ENCODE measurements at places on chromosomes 3 and 15. TPM values are rescaled to one million over a fixed set of nuclear protein-coding genes. Genes with fewer than 3 reads are reported as not detected.

- H3K4me3 ChIP-seq = peak overlapping the region; percentile 66
- H3K4me1 ChIP-seq = peaks cover 26% of the 10 kb centered on the region
- DNase-seq = no peak
- H3K27ac ChIP-seq = peak overlapping the region; percentile 51
- no peaks in the 10 kb centered on the region for H3K27me3 ChIP-seq
Observed at GRCh38 chr3:114660808-114661207, 367.0 kb downstream of the TIGIT start.

- no peak overlapping the region for H3K27ac ChIP-seq
- H3K4me3 ChIP-seq = no peak overlapping the region
- H3K4me1 ChIP-seq = no peaks in the 10 kb centered on the region
- H3K27me3 ChIP-seq = no peaks in the 10 kb centered on the region
- H3K36me3 ChIP-seq = no peaks in the 10 kb centered on the region
Observed at GRCh38 chr3:59473636-59474035, 423.8 kb upstream of the CFAP20DC start.

DNA sequence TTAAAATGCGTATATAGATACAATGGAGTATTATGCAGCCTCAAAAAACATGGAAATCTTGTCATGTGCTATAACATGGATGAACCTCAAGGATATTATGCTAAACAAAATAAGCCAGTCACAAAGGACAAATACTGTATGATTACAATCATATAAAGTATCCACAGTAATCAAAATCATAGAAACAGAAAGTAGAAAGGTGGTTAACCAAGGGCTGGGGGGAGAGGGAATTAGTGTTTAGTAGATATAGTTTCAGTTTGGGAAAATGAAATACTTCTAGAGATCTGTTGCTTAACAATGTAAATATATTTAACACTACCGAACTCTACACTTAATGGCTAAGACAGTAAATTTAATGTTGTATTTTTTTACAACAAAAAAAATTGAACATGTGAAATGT lies 9.0 kb downstream of the TOP2B start:
- no peak overlapping the region for H3K4me3 ChIP-seq
- no peak for DNase-seq
- H3K36me3 ChIP-seq = peaks cover 2% of the 10 kb centered on the region

DNA sequence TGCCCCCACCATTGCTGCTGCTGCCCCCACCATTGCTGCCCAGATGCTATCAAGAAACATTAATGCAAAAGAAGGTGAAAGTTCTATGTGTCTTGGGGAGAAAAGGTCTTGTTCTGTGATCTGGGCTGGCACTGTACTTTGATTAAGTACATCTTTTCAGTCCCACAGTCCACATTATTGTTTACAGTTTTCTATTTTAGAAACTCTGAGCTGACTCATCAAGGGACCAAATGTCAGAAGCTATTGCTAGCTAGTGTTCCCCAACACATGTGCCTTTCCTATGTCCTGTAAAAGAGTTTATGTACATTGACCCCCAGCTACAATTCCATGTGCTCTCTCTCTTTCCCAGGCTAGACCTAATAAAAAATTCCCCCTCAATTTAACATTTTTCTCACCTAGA lies 264.7 kb upstream of the NECTIN3 start:
- H3K4me1 ChIP-seq = peaks cover 54% of the 10 kb centered on the region
- no peaks in the 10 kb centered on the region for H3K36me3 ChIP-seq
- H3K27ac ChIP-seq = peak overlapping the region; percentile 80
- peak; percentile 20 for DNase-seq

GRCh38 chr15:51499379-51499976 lies 123.1 kb downstream of the DMXL2 start:
- peaks cover 23% of the 10 kb centered on the region for H3K4me1 ChIP-seq
- H3K36me3 ChIP-seq = 0 out of 2 replicates have a peak, but pooled peaks cover 4% of the 10 kb centered on the region
- H3K4me3 ChIP-seq = no peak overlapping the region
- peak; percentile 44 for DNase-seq
- no peak overlapping the region for H3K27ac ChIP-seq

GRCh38 chr3:38614091-38614490 lies 35.4 kb downstream of the SCN5A start:
- no peaks in the 10 kb centered on the region for H3K4me1 ChIP-seq
- no peak for DNase-seq

DNA sequence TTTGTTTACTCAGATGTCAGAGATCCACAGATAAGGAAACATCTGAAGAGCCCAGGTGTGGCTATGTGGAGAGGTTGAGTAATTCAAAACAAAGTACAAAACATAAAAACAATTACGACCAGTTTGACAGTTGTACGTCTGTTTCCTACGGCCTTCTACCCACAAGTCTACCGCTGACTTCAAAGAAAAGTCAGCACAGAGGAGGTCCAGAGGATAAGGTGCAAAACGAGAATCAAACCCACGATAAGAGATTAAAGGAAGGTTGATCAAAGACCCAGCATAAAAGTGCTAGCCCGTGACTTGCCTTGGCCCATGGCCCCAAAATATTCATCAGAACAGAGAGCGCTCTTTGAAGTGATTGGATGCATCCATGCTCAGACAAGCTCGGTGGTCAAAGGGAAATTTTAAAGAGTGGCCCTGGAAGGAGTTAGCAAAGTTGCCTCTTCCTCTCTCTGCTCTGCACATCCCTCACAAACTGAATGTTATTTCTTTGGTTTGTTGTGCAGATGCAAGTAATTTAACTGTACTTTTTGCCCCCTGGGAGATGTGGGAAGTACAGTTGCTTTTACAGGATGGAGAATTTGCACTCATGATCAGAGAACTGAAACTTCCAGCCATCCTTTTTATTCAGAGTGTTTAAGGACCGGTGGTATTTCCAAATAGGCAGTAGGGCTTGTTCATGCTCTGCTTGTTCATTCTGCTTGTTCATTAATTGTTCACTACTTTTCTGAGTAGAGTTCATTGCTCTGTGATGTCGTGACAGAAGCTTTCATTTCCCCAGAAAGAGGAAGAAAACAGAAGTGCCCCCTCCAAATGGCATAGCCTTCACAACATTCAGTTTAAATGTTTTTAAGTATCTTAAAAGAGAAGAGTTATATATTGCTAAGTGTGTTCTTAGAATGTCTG lies 31.1 kb downstream of the MME start:
- no peak overlapping the region for H3K4me3 ChIP-seq
- H3K27me3 ChIP-seq = no peaks in the 10 kb centered on the region
- DNase-seq = no peak
- peaks cover 1% of the 10 kb centered on the region for H3K4me1 ChIP-seq
- H3K27ac ChIP-seq = no peak overlapping the region

DNA sequence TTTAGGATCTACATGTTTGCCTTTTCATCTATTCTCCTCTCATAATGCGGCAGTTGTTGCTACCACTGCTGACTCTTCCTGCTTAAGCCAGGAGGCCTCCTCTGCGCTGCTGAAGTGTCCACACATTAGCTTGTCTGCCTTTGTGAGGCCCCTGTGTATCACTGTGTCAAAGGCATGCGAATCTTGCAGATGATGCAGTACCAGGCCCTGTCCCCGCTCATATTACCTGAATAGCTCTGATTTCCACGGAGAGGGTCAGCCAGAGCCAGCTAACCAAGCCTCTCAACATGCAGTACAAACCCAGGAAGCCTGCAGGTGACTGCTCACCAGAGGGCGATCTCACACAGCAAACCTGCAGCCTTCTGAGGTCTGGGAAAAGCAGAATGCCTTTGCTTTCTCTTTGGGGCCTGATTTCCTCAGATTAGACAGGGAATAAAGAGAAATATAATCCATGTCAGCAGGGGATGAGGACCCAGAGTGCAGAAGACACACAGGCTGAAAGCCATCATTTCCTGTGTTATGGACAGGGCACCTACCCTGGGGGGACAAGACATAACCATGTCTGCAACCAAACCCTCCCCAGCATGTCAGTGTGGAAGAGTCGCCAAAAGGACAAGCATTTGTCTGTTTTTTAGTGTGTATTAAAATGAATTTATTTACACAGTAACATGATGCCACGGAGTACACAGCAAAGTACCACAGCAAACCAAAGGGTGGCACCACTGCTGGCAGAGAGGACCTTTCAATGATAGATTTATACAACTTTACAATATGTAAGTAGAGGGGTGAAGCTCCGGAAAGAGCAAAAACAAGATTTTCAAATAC lies 36.8 kb upstream of the TSPAN3 start:
- peaks cover 37% of the 10 kb centered on the region for H3K4me1 ChIP-seq
- peaks cover 4% of the 10 kb centered on the region for H3K27me3 ChIP-seq
- H3K36me3 ChIP-seq = peaks cover 15% of the 10 kb centered on the region

GRCh38 chr3:97830638-97831037 lies 8.8 kb downstream of the CRYBG3 start:
- H3K27me3 ChIP-seq = no peaks in the 10 kb centered on the region
- H3K27ac ChIP-seq = no peak overlapping the region
- H3K4me1 ChIP-seq = peaks cover 15% of the 10 kb centered on the region
- no peak for DNase-seq
- no peak overlapping the region for H3K4me3 ChIP-seq

- peaks cover 10% of the 10 kb centered on the region for H3K4me1 ChIP-seq
- no peak overlapping the region for H3K27ac ChIP-seq
- no peak overlapping the region for H3K4me3 ChIP-seq
- DNase-seq = peak; percentile 81
Observed at GRCh38 chr3:193134856-193135255, 106.2 kb upstream of the PLAAT1 start.

DNA sequence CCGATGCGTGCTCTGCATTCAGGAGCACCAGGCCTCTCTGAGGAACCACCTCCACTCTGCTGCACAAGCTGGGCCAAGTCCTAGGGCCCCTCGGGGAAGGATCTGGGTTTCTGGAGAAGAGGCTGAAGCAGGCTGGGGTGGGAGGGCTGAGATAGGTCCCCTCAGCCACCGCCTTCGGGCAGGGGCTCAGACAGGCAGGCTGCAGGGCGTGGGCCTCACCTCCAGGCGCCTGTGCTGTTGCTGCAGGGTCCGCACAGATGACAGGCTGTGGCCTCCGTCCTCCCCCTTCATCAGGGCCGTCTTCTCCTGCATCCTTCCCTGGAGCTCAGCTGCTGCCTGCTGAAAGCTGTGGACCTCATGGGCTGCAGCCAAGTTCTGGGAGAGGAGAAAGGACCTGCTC lies 15.2 kb downstream of the PLA2G4B start:
- H3K4me1 ChIP-seq = no peaks in the 10 kb centered on the region
- no peak for DNase-seq
- peaks cover 7% of the 10 kb centered on the region for H3K27me3 ChIP-seq
- no peak overlapping the region for H3K27ac ChIP-seq

CHL1 gene
- not detected for total RNA-seq

CTXN2 gene
- total RNA-seq = not detected

CEP152 gene
- total RNA-seq = 3.4 TPM

GRIP2 gene
- not detected for total RNA-seq

C3orf49 gene
- total RNA-seq = not detected

NPTN gene
- 182 TPM for total RNA-seq

NME9 gene
- total RNA-seq = not detected
